ENCODE measurements at places on chromosomes 13 and 19.

DNA sequence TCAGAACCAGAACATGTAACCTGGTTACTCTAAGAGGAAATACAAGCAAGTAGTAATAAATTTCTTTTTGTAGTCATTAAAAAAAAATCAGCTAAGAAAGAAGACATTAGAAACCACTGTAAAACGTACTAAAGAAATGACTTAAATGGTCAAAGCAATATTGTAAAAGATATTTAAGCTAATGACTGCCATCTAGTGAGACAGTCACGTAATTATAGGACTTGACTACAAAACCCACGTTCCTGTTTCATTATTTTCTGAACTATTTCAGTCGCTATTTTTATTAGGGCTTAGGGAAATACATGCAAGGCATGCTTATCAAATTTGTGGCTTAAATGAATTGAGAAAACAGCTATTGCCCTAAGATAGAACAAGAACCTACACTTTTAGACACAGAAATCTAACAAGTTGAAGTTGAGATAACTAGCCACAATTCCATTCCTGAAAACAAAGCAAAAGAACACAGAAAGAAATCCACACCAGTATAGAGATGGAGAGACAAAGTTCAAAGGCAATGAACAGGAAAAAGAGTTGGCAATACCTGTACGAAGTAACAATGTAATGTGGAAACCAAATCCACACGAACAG is 17.9 kb downstream of the ALG5 start:
- DNase-seq: no peak

- no peak for DNase-seq
These were observed 9.2 kb upstream of the AKAP8L start for GRCh38 chr19:15427991-15428471.

DNA sequence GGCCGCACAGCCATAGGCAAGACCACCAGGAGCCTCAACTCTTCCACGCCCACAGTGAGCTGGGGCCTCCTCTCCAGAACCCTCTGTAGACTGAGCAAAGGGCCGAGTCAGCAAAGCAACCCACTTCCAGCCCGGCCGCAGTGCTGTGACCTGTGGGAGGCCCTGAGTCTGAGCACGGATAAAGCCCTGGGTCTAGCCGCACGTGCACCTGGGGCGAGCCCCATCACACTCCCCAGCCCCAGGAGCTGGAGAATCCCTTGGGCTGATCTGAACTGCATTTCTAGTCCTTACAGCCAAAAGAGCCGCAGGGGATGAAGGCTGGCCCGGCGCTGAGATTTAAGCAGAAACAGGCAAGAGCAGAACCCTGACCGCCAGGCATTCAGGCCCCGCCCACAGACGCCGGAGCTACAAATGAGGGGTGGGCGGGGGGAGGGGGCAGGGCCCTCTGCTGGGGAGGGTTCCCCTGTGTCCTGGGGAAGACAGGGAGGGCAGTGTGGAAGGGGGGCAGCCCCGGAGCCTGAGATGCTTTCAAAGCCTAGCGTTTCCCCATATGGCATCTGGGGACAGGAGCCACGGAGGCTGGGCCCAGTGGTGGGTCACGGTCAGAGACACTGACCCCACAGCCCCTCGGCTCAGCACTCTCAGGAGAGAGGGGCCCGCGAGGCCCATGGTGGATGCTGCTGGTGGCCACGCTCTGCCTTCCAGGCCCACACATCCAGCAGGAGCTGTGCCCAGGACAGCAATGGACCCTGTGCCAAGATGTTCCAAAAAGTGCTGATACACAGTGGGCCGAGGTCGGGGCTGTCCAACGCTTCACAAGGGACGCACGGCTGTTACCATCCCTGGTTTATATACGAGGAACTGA is 4.9 kb downstream of the TMEM259 start:
- DNase-seq: no peak

- no peak for DNase-seq
These were observed 1905.5 kb downstream of the OLFM4 start for GRCh38 chr13:54934121-54934520.

GRCh38 chr13:74301258-74301935 is 167.2 kb upstream of the KLF12 start:
- DNase-seq: no peak

- DNase-seq: no peak
These were observed 21.0 kb upstream of the FBL start for GRCh38 chr19:39867133-39867532.

All from NCI-H2029 (cell line).